ENCODE measurements at places on chromosomes 1 and 21.
A peak's percentile ranks its signal among the peaks of the same experiment; 100 is the strongest.

GRCh38 chr1:10208537-10208936 lies 1.8 kb upstream of the KIF1B start:
- no peak for DNase-seq

- DNase-seq = no peak
Observed at GRCh38 chr1:106768501-106768900, 288.0 kb upstream of the PRMT6 start.

GRCh38 chr1:41464885-41465284 lies 19.6 kb downstream of the EDN2 start:
- no peak for DNase-seq

DNA sequence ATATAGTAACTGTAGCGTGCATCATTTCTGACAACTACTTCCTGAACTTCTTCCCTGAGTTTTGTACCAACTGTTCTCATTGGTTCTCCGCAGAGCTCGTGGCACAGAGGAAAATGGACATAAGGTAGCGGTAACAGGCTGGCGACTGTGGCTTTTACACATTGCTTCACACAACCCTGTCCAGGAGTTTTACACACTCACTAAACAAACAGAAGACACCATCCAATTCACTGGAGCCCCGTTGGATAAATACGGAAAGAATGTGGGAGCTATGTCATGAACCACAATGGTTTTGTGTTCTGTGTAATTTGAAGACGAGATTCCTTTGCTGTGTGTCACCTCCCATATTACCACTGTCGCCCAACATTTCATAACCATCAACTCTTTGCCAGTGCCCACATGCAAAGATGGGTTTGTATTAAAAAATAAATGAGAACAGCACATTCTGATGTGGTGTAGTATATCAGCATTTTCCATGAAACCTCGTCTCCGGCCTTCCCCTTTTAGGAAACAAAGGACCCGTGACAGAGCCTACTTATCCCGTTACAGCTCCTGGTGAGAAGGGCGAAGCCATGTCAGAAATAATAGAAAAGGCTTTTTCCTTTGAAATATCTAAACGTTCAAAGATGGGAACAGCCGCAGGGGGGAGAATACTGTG lies 47.4 kb upstream of the ENAH start:
- no peak for DNase-seq

GRCh38 chr1:112939810-112940209 lies 16.2 kb downstream of the SLC16A1 start:
- no peak for DNase-seq

DNA sequence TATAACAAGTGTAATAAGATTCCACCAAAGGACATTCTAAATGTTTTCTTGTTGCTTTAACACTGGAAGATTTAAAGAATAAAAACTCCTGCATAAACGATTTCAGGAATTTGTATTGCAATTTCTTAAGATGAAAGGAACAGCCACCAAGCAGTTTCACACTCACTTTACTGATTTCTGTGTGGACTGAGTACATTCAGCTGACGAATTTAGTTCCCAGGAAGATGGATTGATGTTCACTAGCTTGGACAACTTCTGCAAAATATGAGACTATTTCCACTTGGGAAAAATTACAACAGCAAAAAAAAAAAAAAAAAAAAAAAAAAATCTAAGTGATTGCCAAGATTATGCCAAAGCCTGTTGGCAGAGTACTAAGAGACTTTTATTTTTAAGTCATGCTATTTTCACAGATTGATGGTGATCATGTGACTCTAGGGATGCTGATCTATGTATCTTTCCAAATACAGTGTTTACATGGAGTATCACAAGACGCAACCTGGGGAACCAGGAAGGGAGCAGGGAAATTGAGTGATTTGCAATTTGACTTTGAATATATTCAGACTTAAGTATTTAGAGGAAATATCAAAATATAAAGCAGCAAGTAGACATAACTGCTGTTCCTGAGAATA lies 341.0 kb downstream of the NTNG1 start:
- DNase-seq = no peak

DNA sequence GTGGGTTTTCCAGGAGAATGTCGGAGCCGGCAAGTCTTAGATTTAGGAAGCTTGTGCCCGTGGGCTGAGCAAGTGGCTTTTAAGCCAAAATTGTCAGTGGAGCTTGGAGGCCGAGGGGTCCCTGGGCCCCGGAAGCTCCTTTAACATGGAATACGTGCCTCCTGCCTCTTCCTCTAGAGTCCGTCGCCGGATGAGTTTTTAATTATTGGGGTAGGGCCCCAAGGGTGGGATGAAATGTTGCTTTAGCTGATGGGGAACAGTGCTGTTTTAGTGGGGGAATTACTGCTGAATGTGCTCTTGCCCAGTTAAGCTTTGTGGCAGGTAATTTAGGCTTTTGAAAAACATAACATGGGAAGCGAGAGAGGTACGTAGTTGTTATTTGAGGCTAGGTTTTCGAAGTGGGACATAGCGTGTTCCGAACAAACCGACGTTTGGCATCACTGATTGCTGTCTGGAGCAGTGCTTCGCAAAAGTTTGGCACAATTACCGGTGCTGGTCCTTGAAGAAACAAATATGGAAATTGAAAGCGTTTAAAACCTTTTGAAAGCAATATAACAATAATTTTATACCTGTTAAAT lies 786 bp downstream of the RPL5 start:
- DNase-seq = no peak

DNA sequence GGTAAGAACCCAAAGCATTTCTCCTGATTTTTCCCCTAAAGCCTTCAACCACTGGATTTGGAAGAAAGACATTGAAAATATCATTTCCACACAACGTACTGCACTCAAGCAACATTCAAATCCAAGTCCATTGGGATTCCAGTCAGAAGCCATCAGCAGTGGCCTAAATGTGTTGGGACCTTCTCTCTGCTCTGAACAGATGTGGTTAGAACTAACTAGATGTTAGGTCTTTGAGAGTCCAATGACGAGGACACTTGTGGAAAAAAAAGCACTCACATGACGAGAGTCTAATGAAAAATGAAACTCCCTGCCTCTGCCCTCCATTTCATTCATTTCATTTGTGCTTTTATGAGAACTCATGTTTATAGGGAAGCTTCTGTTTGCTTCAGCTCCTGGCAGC lies 382.3 kb downstream of the SIPA1L2 start:
- no peak for DNase-seq

GRCh38 chr1:97505816-97506215 lies 415.0 kb downstream of the DPYD start:
- DNase-seq = no peak

GRCh38 chr1:7106442-7107108 lies 321.3 kb downstream of the CAMTA1 start:
- no peak for DNase-seq

DNA sequence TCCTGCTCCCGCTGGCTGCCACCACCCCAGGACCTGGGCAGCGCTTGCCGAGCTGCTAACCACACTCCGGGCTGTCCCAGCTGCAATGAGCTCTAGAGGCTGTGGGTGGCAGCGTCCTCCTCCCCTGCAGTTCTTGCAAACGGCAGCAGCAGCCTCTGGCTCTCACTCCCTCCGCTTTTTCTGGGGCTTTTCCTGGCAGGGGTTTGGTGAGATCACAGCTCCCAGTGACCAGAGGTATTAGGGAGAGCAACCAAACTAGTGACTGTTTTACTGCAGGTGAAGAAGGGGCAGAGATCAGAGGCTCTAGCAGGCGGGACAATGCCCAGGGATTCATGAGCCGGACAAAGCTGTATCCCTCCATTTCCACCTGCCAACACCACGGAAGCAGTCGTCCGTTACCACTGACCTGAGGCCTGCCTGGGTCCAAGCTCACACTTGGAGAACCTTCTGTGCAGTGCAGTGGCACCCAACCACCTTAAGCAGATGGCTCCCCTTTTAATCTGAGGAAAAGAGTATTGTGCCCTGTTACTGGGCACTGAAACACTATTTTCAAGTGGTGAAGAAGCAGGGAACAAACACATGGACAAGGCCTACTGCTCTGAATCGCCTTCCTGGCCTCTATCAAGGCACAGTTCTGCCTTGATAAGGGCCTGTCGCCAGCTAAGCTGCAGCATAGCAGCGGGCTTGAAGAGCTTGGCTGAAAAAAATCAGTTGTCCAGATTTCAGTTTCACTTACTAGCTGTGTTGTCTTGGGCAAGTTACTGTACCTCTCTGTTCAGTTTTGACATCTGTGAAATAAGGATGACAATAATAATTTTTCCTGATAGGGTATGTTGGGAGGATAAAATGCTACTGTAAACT lies at the start of gene F5:
Gene F5, minus strand, starts transcription at position 87 of the 861 bp plus-strand sequence. CDS start 95 bp downstream, outside the sequence.
- peak; percentile 45 for DNase-seq

DNA sequence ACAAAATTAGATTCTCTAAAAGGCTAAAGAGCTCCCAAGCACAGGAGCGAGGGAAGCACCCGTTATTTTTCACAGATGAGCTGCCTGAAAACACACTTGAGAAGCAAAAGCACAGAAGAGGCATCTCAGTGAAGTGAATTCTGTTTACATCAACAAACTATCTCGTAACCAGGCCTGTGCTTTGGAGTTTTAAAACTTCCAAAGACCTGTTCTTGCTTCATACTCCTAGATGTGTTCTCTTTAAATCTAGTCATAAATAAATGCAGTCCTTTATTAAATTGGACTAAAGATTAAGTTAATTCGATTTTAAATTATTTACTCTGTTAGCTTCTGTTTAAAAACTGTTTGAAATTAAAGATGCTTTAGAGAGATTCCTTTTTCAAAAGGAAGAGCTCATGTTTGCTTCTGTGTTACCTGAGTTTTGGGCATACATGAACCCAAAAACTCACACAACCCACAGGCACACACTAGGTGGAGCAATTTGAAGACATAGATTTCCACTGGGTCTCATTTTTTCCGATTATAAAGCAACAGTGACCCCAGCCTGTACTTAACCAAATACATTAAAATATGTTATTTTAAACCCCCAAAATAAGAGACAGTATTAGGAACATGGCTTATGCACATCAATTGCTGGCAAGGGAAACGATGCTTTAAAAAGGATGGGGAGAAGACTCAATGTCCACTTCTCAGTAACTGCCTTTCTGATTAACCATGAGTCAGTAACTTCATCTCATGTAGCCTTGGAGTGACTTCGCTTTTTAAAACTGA lies 648.2 kb downstream of the SMYD3 start:
- no peak for DNase-seq

DNA sequence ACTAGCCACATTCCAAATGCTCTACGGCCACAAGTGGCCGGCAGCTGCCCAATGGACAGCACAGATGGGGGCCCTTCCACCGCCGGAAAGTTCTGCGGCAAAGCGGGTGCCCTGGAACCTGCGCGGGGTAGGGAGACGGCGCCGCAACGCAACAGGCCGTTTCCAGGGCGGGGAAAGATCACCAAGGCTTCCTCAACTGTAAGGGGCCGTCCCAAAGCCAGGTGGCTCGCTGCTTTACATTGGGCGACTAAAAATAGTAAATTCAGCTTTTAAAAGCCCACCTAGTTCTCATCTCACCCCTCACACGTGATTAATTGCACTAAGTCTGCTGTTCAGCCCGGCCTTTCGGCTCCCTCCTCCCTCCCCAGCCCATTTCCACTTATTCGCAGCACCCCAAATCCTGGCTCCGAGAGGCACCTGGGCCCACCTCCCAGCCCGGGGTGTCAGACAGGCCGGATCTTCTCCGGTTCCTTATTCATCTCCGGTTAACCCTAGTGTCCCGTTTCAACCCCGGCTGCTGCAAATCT lies 643 bp downstream of the CFAP298 start:
- DNase-seq = peak; percentile 22

- DNase-seq = no peak
Observed at GRCh38 chr1:78358165-78358564, 132.6 kb upstream of the PTGFR start.

DNA sequence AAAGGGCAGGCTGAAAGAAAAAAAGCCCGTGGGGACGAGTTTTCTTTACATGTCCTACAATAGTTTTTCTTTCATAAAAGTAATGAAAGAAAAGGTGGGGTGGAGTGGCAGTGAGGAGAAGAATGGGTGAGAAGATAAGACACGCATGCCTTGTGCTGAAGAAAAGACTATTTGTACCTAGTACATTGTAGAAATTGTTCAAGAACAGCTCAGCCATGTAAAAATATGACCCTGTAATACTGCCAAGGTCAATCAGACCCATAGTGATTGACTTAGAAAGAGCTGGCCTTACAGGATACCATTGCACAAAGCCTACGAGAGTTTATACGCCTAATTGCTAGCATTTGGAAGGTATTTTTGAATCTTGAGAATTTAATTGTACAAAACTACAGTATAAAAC lies 126.0 kb upstream of the NRIP1 start:
- DNase-seq = no peak

DNA sequence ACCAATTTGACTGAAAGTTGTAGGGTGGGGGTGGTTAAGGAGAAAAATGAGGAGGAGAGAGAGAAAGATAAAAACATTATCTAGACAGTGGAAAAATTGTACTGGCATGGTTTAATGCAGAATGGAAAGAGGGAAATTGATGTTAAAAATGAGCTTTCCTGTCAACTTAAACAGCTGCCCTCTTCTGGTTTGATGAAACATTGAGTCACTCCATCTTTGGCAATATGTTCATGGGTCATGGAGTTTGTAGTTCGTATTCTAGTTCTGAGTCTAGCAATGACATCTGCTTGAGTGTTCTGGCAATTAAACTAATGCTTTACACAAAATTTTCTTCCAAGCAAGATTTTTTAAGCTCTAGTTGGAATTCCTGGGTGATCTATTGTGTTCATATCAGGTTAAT lies 9.6 kb downstream of the ZNF648 start:
- DNase-seq = no peak

GRCh38 chr1:91944087-91944486 lies 5.1 kb upstream of the BRDT start:
- no peak for DNase-seq

DNA sequence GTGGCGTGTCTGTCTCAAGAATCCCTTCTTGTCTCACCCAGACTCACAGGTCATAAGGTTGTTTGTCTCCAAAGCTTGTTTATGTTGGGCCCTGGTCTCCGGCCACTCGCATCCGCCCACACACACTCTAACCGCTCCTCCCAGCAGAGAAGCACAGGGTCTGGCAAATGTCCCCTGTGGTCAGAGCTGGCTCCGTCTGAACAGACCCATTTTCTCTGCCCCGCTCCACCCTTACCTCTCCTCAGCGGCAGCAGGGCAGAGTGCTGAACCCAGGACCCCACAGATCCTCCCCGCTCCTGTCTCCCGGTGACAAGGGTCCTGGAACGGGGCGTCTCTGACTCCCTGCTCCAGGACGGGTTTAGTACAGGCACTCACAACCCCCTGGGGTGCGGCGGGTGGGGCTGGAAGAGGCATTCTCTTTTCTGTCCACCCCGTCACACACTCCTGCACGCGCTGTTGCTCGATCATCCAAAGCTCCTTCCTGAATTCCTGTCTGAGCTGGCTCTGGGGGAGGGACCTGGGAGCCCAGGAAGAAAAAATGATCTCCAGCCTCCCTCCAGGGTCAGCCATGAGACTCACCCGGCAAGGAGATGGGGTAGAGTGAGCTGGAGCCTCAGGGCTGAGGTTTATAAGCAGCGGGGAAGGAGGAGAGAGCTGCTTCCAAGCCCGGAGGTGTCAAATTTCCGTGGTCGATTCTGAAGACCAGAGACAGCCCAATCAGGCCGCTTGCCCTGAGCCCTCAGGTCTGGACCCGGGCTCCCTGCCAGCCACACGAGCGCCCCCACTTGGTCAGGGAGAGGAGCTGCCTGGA lies at the start of gene S100A13:
Gene S100A13, minus strand, starts transcription at position 602 of the 811 bp plus-strand sequence. CDS start 1,033 bp downstream, outside the sequence.
- DNase-seq = peak; percentile 87

DNA sequence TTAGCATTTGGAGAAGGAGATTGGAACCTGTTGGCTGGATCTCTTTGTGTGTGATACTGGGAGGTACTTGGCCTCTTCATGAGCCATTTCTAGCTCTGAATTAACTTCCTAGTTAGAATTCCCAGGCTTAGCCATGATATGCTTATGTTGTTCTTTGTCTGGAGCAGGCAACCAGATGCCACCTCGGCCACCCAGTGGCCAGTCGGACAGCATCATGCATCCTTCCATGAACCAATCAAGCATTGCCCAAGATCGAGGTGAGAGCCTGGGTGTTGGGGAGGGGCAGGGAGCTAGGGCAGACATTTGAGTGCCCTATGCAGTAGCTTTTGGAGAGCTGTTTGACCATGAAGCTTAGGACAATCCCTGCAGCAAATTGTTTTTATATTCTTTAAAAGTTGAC lies 26.5 kb upstream of the PIGV start:
- DNase-seq = no peak
